Activated CD8-positive, alpha-beta memory T cell treated with anti-CD3 and anti-CD28 coated beads for 1 hour (primary cell): ENCODE measurements at places on chromosomes 3 and 15.

GRCh38 chr3:167031364-167032049 lies 348.6 kb downstream of the ZBBX start:
- DNase-seq: no peak

GRCh38 chr15:57890351-57890750 lies 175.2 kb downstream of the ALDH1A2 start:
- no peak for DNase-seq

- DNase-seq: no peak
These were observed 33.8 kb upstream of the BBX start for GRCh38 chr3:107488942-107489341.

DNA sequence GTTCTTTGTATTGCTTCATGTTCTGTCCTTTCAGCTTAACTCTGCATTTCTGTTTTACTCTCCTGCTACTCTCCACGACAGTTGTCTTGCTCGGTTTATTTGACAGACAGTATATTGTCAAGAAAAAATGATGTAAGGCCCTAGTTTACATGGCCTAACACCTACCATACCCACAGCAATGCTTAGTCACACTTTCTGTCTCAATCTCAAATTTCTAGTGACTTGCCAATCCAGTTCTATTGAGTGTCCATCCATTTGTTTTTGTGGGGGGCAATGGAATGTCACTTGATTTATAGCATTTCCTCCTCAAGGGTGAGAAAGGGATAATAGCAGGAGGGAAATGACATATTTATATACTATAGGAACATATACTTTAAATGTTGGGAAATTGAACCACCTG lies 676.2 kb downstream of the NAALADL2 start:
- DNase-seq: no peak

DNA sequence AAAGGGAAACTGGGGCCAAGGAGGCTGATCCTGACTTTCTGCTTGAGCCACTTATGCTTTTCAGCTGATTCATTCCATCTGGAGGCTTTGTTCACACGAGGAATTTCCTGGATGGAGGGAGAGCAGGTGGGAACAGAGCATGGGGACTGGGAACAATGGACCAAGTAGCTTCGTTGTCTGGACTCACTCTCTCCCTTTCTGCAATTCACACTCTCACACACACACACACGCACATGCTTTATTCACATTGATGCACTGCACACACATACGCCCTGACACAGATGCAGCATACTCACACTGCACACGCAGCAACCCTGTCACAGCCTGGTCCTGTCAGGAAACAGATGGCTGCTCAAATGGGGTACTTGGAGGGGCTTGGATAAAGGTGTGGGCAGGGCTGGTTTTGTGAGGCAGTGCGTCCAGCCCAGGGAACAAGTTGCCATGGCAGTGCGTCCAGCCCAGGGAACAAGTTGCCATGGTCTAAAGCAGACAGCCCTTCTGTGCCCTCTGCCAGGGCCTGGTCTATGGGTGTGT lies 19.8 kb upstream of the CHCHD6 start:
- DNase-seq: no peak

- DNase-seq: no peak
These were observed 1.2 kb upstream of the RUBCN start for GRCh38 chr3:197737749-197738462.

DNA sequence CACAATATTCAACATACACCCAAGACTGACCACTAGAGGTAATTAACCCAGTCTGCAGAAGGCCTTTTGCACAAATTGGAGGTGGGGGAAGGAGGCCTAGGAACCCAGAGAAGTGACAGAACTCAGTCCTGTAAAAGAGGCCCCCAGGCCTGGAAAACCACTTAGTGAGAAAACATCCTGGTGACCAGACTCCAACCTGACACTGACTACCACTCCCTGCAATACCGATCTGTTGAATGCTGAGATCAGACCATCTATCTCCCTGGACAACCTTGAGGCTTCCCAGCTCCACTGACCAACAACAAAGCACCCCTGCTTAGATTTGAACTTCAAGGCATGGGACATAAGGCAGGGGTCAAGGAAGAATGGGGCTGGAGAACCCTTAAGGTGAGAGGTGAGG lies 261.9 kb upstream of the WNT5A start:
- DNase-seq: no peak

DNA sequence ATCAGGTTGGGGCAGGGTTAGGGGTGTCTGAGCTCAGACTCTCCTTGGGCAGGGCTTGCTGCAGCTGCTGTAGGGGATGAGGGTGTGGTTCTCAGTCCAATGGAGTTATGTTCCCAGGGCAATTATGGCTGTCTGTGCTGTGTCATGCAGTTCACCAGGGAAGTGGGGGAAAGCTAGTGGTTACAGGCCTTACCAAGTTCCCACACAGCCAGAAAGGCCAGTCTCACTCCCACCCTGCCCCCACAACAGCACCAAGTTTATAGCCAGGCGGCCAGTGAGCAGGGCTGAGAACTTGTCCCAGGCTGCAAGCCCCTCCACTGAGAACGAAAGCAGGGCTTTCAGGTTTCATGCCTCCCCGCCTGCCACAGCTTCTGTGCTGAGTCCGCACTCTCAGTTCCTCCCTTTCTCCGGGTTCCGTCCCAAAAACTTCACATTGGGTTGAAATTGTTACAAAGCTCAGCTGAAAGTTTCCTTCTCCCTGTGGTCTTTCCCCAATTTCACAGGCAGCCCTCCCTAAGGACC lies 19.6 kb upstream of the CPOX start:
- DNase-seq: no peak

- no peak for DNase-seq
These were observed 1.9 kb upstream of the THBS1 start for GRCh38 chr15:39578851-39579486.

DNA sequence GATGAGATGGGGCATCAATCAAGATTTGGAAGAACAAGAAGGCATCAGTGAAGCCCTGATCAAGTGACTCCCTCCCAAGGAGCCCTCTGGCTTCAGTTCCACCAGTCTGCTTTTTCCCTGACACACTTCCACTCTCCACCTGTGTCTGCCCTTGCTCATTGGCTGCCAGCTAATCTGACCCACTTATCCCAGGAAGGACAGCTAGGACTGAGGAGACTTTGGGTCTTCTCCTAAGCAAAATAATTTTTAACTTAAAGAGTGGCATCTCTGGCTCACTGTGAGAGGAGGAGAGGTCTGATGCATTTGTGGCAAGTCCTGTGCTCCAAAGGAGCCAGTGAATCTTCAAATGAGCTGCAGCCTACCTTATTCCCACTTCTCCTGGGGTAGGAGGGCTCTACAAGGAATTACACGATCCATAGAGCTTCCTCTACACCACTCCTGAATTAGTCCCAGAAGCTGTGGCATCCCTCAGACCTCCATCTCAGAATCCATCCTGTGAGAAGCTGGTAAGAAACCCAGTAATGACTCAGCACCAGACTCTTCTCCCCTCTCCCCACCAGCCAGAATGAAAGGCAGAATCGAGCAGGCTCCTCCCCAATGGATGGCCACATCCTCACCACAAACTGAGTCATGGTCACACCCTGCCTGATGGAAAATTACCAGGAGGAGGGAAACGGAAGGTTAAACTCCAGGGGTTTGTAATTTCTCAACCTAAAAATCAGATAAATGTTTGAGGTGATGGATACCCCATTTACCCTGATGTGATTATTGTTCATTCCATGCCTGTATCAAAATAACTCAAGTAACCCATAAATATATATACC lies 6.3 kb upstream of the PKM start:
- no peak for DNase-seq

DNA sequence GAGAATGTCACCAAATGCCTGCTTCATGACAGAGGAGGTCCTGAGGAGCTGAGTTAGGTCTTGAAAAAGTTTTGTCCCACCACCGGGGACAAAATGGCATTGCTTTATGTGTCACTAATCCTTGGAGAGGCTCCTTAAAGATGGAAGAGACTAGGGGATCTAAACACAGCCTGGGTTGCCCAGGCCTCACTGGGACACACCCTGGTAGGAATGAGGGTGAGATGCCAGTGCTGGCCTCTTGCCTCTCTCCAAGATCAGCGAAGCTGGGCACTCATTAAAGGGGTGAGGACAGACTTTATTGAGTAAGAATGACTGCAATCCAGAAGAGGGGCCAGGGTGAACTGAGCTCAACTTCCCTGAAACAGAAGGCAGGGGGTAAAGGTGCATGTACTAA lies 58.5 kb upstream of the KLF13 start:
- no peak for DNase-seq

DNA sequence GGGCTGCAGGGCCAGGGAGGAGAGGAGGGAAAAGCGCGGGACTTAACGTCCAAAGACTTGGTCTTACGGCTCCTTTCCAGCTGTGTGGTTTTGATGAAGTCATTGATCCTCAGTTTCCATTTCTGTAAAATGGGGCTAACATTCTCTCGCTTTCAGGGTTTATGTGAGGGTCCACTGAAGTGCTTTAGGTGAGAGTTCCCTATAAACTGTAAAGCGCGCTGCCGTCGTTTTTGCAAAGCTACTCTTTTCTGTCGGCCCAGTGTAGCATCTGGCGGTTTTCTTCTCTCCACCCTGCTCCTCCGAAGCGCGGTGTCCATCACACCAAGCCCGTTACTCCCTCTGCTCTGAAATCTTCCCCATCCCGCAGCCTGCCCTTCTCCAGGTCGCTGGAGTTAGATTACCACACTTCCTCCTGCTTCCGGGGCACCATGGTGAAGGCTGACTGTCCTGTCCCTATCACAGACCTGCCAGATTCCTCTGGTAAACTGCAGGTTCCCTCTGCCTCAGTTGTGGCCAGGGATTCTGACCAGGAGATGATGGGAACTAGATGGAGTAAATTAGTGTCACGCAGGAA lies 702 bp upstream of the DNAJC17 start:
- no peak for DNase-seq

DNA sequence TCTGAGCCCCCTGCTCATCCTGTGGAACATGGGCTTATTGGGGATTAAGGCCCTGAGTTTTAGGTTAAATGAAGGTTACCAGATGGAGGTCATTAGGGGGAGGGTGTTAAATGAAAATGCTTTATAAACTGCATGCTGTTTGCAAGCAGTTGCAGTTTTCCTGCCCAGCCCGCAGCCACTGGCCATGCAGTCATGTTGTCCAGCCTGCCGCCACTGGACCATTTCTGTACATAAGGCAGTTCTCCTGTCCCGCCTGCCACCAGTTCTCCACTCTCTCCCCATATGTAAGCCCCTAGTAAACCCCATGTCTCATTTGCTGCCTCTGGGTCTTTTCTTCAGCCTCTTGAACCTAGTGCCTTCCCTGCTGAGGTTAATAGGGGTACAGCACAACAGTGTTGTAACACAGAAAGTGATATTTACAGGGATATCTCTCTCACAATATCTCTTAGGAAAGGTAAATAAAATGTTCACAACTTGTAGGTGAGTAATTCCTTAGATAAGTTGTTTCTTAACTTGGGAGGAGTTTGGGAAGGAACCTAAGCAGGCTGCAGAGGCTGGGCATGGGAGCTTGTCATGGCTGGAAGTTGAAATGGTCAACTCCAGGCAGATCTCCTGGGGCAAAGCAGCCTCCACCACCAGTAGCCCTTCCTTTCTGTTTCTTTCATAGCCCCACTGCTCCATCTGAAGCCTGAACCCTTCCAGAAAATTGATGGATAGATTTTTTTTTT lies 148.2 kb downstream of the CMSS1 start:
- DNase-seq: no peak

DNA sequence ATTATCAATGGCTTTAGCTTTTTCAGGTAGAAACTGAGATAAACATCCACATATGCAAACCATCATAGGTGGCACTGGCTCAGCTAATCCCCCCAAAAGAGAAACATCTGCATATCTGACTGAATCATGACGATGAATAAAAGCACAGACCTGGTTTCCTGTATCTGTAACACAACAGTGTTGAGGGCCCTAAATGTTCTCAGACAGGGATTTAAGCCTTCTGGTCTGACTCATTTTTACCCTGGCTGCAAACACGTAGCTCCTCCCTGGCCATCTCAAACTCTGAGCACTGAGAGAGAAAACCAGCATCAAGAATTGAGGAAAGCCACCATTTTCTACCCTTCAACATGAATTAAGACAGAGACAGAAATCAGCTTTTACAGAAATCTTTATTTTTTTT lies 35.2 kb downstream of the GLB1 start:
- DNase-seq: no peak

DNA sequence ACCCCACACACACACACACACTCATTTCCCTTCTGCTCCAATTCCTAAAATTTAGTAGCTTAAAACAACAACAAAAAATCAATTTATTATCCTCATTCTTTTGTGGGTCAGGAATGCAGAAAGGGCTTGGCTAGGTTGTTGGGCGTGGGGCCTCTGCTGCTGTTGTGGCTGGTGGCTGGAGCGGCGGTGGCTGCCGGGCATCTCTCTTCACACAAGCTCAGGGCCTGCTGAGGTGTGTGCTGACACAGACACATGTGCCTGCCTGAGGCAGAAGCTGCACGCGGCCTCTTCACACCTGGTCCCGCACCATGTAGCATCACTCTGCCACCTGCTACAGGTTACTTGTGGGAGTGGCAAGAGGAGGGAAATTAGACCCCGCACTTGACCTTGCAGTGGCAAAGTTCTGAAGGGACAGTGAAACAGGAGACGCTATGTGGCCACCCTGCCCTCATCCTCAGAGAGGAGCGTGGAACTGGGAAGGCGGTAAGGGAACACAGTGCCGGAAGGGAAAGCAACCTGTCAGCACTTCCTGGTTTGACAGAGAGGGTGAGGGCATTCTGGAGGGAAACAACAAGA lies 64.0 kb upstream of the PRR20G start:
- DNase-seq: no peak

DNA sequence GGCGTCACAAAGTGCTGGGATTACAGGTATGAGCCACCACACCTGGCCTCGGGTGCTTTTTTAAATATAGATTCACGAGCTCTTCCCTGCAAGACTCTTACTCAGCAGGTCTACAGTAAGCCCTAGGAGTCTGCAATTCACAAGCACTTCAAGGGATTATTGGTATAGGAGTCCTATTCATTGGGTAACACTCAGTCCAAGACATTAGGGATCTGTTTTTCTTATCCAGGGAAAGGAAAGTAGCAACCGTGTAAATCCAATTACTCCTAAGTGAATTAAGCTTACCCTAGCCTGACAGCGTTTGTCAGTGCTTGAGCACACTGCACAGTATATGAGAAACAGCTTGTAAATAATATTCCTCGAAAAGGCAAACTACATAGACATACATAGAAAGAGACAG lies 109.9 kb downstream of the SENP2 start:
- no peak for DNase-seq

GRCh38 chr3:115099986-115100571 lies 47.0 kb downstream of the ZBTB20 start:
- no peak for DNase-seq

DNA sequence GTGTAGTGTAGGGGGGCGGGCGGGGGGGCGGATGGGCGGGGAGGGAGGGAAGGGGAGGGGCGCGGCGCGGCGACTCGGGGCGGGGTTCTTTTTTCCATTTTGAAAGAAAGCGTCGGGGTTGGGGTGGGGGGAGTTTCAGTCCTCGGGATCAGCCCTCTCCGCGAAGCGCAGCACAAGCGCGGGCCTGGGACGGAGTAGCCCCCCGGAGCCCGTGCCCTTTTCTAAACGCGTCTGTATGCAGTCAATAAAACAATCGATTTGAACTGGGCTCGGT lies 6.1 kb downstream of the ISLR2 start:
- DNase-seq: no peak

- no peak for DNase-seq
These were observed 62.8 kb downstream of the OTOL1 start for GRCh38 chr3:161559177-161559998.

- no peak for DNase-seq
These were observed 17.2 kb upstream of the ABHD10 start for GRCh38 chr3:111961461-111962164.

- DNase-seq: no peak
These were observed 8.3 kb downstream of the IFT122 start for GRCh38 chr3:129448186-129448895.
